ENCODE measurements at places on chromosomes 12 and 14.

DNA sequence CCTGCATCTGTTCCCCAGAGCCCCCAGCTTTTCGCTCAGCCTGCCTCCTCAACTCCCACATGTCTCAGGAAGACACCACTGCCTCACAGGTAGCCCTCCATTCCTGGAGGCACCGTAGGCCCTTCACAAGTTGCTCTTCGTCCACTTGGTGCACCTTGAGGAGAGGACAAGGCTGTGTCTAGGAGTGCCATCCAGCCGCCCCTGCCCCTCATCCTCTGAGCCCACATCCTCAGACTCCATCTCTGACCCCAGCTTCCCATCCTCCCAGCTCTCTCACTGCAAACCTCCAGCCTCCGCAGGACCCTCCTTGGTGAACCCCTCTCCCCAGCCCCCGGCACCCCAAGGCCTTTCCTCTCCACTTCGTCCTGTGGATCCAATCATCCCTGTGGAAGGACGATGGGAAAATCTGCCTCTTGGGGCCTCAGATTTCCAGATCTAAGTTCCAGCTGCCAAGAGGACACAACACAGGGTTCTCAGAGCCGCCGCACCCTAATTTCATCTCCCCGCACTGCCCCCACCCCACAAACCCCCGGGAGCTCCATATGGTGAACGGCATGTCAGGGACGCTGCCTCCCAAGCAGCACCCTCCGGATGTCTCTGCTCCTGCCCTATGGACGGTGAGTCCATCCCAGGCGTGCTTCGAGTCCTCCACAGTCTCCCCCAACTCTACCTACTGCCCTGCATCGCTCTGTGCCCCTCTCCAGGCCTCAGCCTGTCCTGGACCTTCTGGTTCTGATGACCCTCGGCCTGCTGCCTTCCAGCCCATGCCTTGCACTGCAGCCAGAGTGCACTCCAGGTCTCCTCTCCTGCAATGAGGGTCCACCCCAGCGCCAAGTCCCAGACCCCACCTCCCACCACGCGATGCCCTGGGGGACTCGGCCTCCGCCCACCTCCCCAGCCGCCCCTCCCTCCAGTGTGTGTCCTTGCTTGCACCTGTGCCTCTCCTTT lies 314.1 kb upstream of the DIO3 start:
- no peak for DNase-seq

DNA sequence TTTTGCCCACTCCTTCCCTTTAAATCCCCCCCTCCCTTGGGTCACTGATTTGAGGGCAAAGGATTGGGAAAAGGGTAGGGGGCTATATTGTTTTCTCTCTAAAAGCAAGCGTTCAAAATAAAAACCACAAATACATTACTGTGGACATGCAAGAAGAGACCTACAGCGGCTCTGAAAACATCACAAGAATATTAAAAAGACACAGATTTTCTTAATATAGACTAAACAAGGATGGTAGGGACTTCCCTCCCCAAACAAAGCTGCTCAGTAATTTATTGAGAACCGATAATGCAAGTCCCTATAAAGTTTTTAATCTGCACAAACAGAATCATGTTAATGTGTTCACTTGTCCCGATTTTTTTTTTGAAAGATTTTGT lies 12.9 kb downstream of the TBX3 start:
- no peak for DNase-seq

DNA sequence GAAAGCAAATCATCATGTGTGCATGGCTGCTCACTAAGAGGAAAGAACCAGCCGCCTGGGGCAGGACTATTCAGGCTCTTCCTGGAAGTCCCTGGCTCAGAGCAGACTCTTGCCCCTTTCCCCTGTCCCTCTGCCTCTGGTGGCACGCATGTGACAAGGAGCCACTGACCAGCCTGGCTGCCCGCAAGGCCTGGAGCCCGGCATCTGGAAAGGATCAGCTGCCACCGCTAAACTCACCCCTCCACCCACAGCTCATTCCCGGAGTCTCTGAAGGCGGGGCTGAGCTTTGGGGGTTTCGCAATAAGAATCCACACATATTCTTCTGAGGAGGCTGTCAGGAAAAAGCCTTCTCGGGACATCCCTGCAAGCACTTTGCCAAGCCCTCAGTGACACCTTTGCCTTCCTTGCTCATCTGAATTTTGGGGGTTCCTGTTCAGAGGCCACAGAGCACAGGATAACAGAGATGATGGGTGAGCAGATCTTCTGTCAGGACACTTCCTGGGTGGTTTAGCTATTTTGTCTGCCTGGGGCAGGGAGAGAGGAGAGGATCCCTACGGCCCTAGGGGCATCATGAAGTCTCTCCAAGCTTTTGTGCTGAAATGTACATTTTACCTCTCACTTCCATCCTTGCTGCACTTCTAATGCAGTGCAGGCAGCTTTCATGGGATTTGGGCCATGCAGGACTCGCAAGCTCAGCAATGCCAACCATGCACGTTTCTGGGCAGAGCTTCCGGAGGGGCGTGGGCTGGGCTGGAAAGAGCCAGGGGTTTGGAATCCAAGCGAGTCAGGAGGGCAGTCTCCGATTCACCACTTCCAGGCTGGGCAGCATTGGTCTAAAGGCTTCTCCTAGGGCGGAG lies 124.8 kb upstream of the MAP1LC3B2 start:
- no peak for DNase-seq

DNA sequence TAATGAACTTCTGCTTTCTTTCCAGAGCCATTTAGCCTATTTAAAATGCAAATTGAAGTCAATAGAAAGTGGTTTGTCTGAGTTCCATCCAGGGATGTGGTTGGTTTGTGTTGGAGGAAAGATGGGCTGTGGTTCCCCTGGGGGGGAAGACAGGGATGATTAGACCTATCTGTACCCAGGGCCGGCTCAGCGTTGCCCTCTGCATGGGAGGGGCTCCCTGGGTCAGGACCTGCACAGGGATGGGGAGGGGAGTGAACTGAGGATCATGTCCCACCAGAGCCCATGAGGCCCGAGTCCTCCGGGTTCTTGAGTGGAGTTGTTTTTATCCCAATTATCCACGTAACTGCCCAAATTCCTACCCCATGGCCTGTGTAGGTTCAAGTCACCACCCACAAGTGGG lies 76.9 kb upstream of the SFSWAP start:
- DNase-seq = no peak

DNA sequence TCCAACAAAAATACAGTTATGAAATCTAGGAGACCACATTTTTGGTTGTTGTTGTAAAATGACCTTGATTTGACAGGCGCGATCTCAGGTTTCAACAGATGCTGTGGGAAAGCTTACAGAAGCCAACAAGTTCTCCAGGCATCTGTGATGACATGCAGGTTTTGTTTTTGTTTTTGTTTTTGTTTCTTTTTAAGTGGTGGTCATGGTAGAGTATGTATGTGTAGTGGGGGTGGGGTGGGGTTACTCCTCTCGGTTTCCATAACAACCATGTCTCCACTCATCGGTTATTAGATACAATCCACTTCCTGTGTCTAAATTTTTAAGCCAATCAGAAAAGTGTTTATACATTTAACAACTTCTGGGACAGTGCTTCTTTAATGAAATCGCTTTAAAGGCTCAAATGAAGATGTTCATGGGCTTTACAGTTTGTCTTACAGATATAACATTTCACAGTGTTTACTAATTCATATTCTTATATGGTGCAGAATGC lies 199.9 kb upstream of the FOXN3 start:
- no peak for DNase-seq

GRCh38 chr12:53268630-53269562 lies 797 bp downstream of the ESPL1 start:
- DNase-seq = no peak

DNA sequence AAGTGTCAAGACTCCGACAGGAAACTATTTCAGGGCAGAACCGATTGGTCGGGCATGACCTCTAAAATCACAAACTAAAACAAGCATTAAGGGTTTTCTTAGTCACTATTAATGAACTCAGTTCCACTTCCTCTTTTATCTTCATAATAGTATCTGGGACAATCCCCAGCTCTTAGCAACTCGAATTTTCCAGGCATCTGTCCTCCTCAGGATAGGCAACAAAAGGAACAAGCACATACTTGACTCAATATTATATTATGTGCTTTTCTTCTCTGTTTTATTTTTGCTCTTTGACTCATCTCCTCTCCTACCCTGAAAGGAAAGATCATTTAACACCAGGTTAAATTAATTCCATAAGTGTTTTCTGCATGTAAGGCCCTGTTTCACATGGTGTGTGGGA lies 638.3 kb upstream of the TBX3 start:
- no peak for DNase-seq

GRCh38 chr12:91189516-91189915 lies 6.9 kb upstream of the DCN start:
- DNase-seq = no peak

DNA sequence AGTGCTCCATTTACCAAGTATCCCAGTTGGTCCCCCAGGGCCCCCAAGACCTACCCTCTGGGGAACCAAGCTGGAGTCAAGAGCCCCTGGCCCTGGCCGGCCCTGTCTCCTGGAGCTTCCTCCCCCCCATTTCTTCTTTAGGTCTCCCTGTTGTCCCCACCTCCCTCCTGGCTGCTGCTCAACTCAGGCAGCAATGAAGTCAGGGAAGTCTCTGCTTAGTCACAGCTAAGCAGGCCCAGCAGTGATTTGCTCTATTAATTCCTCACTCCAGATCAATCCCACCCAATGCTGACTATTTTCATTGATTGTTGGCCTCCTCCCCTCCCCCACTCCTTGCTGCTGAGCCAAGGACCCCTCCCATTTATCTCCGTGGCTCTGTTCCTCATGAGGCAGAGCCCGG lies 28.3 kb downstream of the VSX2 start:
- no peak for DNase-seq

DNA sequence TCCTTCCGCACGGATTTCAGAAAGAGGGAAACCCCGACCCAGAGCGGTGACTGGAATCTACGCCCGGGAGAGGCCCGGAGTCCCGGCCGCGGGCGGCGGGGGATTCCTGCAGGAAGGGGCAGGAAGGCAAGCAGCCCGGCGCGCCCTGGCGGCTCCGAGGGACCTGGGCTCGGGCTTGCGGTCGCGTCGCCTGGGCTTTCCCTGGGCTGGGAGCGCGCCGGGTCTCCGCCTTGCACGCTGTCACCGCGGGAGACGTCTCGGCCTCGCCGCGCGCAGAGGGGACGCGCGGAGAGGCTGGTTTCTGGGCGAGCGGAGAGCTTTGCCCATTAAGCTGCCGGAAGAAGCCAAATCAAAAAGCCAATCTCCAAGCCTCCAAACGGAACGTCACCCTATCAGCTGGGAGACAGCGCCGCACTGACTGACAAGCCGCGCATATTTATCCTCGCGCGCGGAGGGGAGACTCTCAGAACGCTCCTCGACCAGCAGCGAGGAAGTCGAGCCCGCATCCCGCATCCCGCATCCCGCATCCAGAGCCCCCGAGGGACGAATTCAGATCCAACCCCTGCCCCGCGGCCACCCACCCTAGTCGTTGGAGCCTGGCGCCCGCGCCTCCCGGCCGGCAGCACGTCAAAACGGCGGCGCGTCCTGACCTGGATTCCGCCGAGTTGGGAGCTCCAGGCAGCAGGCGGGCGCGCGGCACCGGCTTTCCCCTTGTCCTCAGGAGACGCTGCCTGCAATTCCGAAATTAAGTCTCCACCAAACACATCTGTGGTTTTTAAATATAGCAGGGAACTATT lies at the start of gene SLC8A3:
SLC8A3 (minus strand) TSS at position 293 of the 797 bp plus-strand sequence. CDS start 20,529 bp downstream, outside the sequence.
- no peak for DNase-seq

DNA sequence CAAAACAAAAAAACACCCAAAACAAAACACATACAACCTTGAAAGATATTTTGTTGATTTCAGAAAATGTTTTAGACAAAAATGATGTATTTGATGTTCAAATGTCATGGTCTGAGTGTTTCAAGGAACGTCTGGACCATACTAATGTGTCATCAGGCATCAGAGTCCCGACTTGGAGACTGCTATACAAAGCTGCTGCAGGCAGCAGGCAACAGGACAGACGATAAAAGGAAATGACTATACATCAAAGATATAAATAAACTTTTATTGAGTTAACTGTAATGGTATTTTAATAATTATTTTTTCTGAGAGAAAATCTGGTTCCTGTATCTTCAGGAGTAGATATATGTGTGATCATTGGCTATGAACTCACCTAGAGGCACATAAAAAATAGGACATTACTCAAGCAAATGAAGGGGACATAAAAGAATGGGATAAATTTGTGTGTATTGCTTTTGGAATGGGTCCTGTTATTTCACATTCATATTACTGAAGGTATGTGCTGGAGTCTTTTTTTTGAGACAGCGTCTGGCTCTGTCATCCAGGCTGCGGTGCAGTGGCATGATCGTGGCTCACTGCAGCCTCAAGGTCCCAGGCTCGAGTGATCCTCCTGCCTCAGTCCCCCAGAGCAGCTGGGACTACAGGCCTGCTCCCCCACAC lies 87.3 kb upstream of the HECTD1 start:
- DNase-seq = no peak

DNA sequence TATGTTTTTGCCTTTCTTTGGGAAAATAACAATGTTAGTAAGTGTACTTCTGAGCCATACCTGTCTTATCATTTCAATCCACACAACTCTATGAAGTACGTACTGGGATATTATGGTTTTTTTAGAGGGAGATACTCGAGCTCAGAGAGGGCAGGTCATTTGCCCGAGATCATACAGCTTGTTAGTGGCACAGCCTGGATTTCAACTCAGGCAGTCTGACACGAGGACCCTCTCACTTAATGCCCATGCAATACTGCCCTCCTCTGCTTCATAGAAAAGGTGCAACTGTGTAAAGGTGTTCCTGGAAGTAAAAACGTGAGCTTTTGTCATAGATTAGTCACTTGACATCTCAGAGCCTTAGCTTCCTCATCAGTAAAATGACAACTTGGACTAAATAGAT lies 128.0 kb downstream of the NDUFA12 start:
- DNase-seq = no peak

DNA sequence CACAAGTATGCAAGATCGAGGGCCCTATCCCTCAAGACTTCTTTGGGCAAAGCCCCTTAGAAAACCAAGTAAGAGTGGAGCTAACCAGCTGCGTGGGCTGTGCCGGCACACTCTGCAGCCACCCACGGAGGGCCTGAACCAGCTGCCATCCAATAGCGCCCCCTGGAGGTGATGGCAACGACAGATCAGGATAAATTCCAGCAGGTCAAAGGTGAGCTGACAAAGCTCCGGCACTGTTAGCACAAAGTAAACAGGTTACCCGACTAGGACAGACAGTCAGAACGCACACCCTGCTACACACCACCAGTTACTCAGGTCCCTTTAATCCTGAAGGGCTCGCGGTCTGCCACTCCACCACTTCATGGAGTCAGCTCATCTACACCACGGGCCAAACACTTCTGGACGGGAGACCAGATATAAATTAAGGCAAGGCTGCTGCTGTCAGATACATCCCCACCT lies 4.9 kb downstream of the ZBTB39 start:
- peak; percentile 29 for DNase-seq

GRCh38 chr14:100058777-100059437 lies 6.3 kb upstream of the EVL start:
- no peak for DNase-seq
